CD4-positive, alpha-beta T cell treated with Interleukin-4 for 1 hour (primary cell): ENCODE measurements at places on chromosomes 13 and 19.

GRCh38 chr13:77213644-77214043 lies 113.2 kb downstream of the MYCBP2 start:
- DNase-seq = no peak

DNA sequence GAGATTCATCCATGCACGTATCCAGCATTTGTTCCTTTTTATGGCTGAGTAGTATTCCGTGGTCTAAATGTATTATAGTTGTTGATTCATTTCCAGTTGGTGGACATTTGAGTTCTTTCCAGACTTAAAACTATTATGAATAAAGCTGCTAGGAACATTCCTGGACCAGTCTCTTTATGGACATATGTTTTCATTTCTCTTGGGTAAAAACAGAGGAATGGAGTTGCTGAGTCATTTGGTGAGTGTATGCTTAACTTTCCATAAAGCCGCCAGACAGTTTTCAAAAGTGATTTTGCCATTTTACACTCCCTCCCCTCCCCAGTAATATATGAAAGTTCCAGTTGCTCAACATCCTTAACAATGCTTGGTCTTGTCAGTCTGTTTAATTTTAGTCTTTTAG lies 116.4 kb downstream of the TSHZ3 start:
- DNase-seq = no peak

DNA sequence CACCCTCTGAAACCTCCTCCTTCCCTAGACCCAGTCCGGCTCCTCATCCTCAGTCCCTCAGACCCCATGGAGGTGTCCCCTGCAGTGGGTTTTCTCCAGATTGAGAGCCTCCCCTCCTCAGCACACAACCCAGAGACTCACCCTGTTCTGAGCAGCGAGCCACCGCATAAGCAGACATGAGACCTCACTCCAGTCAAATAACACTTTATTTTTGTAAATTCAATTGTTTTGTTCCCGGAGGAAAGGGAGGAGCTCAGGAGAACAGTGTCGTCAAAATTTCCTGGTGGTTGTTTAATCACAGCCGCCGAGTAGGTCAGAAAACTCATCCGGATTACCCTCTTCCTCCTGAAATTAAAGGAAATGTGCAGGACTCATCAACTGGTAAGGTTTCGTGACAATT lies 57.5 kb downstream of the ERICH4 start:
- DNase-seq = no peak

DNA sequence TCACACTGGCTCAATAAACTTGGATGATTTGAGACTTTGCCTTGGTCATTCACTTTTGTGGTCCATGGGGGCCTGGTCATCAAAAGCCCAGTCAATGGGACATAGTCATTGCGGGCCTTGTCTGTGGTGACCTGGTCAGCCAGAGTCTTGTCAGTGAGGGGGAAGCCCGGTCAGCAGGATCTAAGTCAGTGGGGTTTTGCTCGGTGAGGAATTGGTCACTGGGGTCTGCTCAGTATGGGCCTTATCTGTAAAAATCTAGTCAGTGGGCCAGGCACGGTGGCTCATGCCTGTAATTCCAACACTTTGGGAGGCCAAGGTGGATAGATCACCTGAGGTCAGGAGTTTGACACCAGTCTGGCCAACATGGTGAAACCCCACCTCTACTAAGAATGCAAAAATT lies 63.7 kb upstream of the TPM4 start:
- DNase-seq = no peak

- no peak for DNase-seq
These were observed 373.0 kb downstream of the COG6 start for GRCh38 chr13:40028446-40028845.

DNA sequence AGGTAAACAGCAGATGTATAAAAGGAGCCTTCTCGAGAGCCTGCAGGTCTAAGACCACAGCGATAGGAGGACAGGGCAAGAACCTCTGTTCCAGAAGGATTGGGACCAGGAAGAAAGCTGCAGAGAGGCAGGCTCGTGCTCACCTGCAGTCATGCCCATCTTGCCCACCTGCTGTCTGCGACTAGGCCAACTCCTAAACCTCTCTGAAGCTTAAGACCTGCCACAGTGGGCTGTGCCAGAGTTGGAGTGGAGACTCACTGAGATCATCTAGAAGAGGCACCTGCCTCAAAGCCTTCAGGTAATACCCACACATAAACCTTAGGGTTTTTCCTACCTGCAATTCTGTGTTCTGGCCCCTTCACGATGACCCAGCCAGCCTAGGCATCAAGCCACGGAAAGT lies 68.7 kb downstream of the IRS2 start:
- DNase-seq = no peak

DNA sequence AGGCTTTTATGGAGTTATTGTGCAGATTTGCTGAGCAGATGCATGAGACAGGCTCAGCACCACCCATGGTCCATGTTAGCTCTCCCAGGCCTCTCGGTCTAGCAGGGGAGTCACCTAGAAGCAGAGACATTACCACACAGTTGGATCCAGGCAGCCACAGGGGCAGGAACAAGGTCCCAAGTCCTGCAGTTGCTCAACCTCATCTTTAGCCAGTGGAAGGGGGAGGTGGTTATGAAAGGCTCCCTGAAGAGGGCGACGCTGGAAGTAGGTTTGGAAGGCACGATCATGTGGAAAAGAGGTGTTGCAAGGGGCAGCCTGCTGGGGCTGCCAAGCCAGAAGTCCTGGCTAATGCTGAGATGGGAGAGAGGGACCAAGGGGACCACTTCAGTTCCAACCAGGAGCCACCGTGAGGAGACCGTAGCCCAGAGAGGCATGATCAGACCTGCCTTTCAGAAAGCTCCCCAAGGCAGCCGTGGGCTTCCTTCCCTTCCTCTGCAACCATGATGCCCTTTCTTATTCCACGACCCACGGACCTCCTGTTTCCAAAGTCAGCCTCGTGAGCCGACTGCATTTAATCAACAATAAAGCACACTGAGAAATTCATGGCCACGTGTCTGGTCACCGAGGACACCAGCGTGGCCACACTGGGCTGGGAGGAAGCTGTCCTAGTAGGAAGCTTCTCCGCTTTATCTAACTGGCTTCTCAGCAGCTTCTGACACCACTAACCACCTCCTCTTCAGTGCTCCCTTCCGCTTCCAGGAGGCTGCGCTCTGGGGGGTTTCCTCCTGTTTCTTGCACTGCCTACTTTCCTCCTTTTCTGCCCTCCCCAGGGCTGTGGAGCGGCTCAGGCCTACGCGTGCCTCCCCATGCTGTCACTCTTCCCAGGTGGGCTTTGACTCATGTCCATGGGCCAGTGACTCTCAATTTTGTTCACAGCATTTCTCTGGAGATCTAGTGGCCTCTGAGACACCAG lies 2.6 kb downstream of the AP1M1 start:
- DNase-seq = no peak

- DNase-seq = no peak
These were observed 180.4 kb downstream of the RBM26 start for GRCh38 chr13:79225487-79226232.

DNA sequence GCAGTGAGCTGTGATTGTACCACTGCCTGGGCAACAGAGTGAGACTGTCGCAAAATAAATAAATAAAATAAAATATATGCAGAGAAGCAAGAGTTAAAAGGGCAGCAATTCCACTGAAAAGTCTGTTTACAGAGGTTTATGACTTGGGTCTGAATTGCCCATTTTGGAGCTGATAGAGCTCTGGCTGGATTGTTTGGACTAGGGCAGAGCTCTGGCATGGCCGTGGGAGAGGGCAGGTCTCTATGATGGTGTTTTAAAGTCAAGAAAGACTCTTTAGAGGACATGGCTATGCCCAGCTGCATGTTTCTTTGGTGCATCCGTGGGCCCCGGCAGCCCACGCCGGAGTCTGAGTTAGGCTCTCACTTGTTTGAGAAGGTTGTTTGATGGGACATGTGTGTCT lies 64.6 kb upstream of the C1QTNF9 start:
- DNase-seq = no peak

DNA sequence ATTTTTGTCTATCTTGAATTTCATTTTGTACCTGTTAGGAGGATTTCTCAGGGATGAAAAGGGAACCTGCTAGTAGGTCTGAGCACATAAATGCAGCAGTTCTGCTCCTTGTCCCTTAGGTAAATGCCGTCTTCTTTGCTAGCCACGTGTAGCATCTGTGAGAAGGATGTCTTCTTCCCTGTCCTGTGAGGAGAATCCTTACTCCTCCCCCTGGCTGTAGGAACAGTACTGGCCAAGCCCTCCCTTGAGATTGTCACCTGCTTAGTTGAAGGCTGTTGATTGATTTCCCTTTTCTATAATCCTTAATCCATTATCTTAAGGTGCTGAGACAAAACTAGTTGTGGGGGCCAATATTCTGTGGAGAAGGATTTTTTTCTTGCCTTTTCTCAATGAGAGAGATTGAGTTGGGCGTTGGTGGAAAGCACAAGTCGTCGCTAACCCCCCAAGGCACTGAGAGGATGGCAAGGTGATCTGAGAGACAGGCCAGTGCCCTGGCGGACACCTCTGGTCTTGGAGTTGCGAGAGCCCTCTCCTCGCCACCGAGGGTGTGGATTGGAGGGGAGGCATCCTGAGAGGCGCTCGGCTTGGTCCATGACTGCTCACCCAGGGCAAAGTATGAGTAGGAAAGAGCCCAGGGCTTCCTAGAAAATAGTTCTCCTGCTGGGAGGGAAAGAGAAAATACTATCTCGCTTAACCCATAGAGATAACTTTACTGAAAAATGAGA lies 216.7 kb downstream of the ATP8A2 start:
- no peak for DNase-seq

GRCh38 chr13:22107549-22107948 lies 436.7 kb downstream of the FGF9 start:
- no peak for DNase-seq

- no peak for DNase-seq
These were observed 4.1 kb upstream of the ZNF724 start for GRCh38 chr19:23254141-23254910.

- no peak for DNase-seq
These were observed 77.1 kb downstream of the GNG7 start for GRCh38 chr19:2625434-2625833.

DNA sequence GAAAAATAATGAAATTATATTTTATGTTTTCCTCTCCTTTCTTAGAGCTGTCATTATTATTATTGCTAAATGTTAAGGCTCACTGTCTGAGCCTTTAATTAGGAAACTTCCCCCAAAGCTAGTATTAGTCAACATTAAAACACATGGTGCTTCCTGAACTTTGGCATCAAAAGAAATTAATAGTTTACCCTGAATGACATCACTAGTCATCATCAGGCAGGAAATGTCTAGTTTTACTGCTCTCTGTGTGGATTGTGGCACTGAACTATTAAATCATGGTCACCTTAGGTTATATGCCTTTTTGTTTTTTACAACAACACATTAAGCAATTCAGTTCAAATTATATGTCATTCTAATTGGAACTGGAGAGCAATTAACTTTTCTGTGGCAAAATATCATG lies 595.5 kb downstream of the SLITRK1 start:
- DNase-seq = no peak

DNA sequence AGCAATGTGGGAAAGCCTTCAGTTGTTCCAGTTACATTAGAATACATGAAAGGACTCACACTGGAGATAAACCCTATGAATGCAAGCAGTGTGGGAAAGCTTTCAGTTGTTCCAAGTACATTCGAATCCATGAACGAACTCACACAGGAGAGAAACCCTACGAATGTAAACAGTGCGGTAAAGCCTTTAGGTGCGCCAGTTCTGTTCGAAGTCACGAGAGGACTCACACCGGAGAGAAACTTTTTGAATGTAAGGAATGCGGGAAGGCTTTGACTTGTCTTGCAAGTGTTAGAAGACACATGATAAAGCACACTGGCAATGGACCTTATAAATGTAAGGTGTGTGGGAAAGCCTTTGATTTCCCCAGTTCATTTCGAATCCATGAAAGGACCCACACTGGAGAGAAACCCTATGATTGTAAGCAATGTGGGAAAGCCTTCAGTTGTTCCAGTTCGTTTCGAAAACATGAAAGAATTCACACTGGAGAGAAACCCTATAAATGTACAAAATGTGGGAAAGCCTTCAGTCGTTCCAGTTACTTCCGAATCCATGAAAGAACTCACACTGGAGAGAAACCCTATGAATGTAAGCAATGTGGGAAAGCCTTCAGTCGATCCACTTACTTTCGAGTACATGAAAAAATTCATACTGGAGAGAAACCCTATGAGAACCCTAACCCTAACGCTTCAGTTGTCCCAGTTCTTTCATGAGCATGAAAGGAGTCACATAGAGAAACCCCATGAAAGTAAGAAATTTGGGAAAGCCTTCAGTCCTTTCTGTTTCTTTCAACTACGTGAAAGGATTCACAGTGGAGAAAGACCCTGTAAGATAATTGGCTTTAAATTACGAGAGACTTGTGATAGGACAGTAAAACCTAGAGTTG lies 20.1 kb downstream of the ZNF627 start:
- no peak for DNase-seq

DNA sequence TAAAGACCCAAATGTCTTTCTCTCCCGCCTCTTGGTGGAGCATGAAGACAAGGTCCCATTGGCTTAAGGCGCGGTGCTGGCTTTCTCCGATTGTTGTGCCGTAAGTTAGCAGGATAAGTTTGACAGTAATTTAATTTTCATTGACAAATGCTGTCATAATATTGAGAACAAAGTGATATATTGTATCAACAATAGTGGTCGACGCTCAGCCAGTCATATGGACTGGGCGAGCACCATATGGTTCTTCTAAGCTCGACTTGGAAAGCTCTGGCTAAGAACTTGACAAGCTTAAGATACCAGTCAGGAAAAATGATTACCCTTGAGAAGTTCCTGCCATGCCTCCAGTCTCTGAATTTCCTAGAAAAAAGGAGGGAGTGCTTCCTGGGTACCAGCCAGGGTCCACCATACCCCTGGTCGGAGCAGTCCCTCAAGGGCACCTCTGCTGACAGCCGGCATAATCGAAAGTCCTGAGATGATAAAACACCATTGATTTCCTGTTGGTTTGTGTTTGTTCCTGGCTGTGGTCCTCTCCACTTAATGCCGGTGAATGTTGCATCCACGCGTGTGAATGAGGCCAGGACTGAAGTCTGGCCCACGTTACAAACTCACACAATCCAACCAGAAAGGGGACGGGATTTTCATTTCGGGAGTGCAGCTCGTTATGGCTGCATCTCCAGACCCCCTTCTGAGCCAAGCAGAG lies 262.1 kb downstream of the ZNF536 start:
- no peak for DNase-seq

GRCh38 chr13:107373551-107373950 lies 805.6 kb upstream of the ARGLU1 start:
- no peak for DNase-seq

GRCh38 chr19:43759515-43759914 lies 4.8 kb upstream of the SMG9 start:
- DNase-seq = no peak

GRCh38 chr13:51958217-51958547 lies 53.1 kb downstream of the ATP7B start:
- DNase-seq = no peak
